ENCODE measurements at places on chromosomes 5 and 9.

GRCh38 chr5:180026320-180026719, 45.2 kb downstream of the RNF130 start:
- DNase-seq = no peak

DNA sequence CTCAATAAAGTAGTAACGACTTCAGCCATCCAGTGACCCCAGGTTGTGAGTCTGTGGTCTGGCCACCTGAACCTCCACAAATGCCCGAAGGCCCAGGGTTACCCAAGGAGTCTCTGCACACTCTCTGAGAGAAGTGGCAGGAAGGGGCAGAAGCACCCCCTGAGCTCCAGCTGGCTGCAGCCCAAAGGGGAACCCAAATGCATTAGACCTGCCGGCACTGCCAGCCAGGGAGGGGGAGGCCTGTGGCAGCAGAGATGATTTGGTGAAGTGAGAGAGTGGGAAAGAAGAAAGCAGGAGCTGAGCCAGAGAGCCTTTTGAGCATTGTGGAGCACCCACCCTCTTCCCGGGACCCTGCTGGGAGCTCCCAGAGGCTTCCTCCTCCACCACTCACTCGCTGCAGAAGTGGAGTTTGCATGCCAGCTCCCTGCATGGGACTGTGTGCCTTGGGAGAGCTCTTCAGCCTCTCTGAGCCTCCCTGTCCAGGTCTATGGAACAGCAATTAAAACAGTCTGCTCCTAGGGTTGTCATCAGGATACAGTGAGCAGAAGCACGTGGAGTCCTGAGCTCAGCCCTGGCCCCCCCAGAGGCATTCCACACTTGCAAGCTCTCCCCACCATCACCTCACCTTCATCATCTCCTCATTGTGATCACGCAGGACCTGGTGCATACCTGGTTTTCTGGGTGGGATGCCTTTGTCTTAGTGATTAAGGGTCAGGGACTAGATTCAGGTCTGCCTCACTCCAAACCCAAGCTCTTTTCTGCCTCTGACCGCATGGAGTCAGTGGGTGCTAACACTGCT, 13.8 kb upstream of the ANGPTL2 start:
- DNase-seq = no peak

GRCh38 chr5:142432369-142432863, 107.6 kb upstream of the SPRY4 start:
- DNase-seq = no peak

- no peak for DNase-seq
Observed at GRCh38 chr5:154209591-154210081, 19.1 kb downstream of the GALNT10 start.

DNA sequence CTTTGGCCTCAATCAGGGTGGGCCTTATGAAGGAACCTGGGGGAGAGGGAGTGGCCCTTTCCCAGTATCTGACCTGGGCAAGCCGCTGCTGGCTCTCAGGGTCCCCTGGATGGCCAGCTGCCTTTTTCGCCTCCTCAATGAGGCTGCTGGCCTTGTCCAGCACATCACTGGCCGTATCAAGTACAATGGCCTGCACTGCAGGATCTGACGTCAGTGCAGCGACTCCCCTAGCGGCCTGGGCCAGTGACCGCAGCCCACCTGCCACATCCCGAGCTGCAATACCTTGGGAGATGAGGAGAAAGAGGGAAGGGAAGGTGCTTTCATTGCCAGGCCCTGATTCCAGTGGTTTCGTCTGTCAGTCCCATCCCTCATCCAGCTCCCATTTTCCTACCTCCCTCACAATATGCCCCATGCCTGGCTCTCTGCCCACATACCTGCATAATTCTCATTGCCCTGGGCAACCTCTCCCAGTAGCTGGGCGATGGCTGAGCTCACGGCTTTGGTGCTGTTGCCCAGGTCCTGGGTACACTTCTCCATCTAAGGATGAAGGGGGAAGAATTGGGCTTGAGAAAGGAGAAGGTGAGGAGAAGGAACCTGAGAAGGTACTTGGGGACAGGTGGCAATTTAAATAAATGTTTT, 19.1 kb downstream of the TLN1 start:
- no peak for DNase-seq

- DNase-seq = no peak
Observed at GRCh38 chr5:115100319-115100955, 69.3 kb downstream of the TRIM36 start.

- DNase-seq = no peak
Observed at GRCh38 chr5:59445741-59446140, 447.8 kb downstream of the PDE4D start.

DNA sequence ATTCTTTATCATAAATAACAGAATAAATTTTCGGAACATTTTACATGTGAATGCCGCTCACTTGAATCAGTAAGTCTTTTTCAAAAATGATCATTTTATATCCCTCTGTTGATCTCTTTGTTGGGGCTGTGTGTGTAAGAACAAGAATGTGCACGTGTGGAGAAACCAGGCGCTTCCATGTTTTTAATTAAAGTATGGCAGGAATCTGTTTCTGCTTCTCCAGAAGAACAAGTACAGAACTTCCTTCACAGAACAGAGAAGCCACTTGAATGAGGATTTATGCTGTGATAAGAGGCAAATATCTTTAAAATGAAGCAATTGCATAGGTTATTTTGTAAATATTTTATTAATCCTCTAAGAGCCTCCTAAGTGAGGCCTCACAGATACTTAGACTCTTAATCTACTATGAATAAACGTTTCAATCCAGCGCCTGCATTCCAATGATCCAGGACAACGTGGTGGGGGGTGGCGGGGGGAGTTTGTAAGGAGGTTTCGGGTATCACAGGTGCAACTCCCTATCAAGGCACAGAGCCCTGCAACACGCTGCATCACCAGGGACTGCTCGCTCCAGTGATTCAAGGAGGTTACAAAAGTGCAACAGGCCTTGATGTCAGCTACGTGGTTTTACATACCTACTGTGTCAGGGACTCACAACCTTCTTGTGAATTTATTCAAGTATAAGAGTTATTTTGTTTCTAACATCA, 409.2 kb downstream of the BNC2 start:
- DNase-seq = no peak

DNA sequence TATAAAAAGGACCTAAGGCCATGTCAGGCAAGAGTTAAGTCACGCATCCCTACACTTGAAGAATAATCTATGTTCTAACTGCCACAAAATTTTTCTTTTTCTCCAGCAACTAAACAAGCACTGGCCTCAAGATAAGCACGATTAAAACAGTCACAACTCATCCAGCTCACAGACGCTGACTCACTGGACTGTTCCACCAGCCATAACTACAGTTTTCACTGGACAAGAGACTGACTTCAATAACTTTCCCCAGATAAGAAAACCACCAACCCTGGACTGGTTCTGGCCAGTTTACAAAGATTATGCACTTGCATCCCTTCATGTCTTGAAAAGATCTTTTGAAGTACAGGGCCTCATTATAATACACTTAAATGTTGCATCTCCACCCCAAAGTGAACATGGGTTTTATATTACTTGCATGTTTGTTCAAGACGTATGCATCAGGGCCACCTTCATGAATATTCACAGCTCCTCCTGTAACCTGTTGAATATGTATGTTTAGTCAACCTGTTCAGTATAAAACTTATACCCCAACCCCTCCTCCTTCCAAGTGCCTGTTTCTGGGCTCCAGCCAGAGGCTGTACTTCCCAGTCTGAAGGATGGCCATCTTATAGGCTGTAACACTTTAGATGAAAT, 129.3 kb upstream of the EPB41L4A start:
- no peak for DNase-seq

DNA sequence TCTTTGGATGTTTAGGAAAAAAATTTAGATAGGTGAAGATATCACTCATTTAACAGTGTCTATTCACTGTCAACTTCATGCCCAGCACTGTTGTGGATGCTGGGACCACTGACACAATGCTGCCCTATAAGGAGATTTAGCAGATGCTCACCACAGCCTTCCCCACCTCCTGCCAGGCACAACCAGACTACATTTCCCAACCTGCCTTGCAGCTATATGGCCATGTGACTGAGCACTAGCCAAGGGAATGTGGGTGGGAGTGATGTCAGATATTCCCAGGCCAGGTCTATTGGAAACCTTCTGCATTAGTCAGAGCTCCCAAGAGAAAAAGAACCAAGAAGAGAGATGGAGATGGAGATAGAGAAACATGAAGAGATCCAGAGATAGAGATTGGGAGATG, 302.6 kb upstream of the TAS2R1 start:
- no peak for DNase-seq

GRCh38 chr5:14699159-14699558, 34.6 kb downstream of the OTULIN start:
- no peak for DNase-seq

GRCh38 chr9:135925496-135926133, 18.3 kb upstream of the CAMSAP1 start:
- DNase-seq = no peak

GRCh38 chr9:121569266-121569648, 69.6 kb upstream of the GGTA1 start:
- DNase-seq = no peak

Data from stimulated activated CD4-positive, alpha-beta T cell treated with anti-CD3 and anti-CD28 coated beads, TNF-alpha, amount 100 ng/mL, for 1 hour (primary cell).